Stimulated activated CD8-positive, alpha-beta memory T cell treated with anti-CD3 and anti-CD28 coated beads, Interleukin-7, amount 100 ng/mL, for 48 hours (primary cell): ENCODE measurements at places on chromosomes 16 and 17.
A peak's percentile ranks its signal among the peaks of the same experiment; 100 is the strongest.

GRCh38 chr17:50044483-50044882, 11.4 kb upstream of the ITGA3 start:
- DNase-seq, result no peak

DNA sequence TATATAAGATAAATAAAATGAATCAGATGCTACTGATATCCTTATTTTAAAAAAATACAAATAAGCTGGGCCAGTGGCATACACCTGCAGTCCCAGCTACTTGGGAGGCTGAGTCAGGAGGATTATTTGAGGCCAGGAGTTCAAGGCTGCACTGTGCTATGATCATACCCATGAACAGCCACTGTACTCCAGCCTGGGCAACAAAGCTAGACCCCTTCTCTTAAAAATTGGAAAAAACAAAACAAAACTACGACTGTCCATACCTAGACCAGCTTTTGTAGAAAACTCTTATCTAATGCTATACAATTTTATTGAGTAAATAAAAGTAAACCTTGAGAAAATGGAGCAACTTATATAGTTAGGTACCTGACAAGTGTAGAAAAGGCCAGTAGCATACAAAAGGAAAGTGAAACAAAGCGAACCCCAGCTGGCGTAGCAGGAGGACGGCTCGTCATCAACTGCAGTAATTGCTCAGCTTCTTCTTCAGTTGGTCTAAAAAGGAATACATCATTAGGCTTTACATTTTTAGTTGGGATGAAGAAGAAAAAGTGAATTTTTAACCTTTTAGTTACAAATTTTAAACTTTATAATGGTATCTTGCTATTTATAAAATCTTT, 23.6 kb downstream of the INTS2 start:
- DNase-seq, result no peak

DNA sequence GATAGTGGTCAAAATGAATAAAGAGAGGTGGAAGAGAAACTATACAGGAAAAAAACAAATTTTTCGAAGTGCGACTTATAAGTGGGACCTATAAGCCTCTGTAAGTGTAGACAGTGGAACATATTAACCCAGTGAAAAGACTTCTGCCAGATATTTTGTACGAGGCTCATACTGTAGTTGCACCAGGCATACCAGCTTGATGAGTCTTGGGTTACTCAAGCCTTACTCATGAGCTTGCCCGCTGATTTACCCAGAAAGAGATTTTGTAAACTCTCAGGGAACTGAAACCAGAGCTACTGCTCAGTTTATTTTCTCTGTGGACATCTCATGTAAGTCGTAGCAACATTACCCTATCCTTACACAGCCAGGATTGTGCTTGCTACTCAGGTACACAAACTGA, 708.0 kb upstream of the SOX9 start:
- DNase-seq, result no peak

DNA sequence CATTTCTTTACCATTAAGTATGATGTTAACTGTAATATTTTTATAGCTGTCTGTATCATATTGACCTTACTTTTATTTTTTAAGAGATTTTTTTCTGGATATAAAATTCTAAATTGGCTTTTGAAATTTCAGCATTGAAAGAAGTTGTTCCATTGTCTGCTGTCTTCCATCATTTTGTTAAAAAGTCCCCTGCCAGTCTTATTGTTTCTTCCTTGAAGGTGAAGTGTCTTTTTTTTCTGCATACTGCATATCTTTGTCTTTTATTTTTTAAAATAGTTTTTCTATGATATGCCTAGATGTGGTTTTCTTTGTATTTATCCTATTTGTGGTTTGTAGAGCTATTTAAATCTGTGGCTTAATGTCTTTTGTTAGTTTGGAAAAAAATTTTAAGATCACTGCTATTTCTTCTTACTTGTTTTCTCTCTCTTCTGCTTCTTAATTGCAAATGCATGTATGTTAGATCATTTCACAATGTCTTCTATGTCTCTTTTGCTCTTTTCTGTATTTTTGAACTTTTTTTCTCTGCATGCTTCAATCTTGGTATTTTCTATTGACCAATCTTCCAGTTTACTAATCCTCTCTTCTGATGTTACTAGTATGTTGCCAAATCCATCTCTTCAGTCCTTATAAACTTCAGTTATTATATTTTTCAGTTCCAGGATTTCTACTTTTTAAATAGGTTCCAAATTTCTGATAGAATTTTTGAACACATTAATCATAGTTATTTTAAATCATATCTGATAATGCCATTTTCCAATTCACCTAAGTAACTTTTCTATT, 20.2 kb downstream of the IL21R start:
- DNase-seq, result no peak

GRCh38 chr17:46758614-46759013, 59.9 kb downstream of the WNT3 start:
- DNase-seq, result no peak

DNA sequence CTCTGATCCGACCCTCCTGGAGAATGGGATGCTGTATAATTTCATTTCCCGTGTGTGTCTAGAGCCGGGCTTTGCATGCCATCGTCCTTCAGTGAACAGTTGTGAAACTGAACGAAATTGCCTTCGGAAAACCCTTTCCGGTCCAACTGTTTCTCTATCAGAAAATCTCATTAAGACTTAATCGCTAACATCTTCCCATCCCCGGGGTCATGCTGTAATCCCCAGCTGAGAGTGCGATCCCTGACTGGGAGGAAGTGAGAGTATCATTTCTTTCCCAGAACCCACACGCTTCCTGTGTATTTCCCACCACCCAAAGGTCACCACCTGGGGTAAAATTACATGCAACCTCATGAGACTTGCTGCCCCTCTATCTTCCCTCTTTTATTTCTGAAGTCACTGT, 75.6 kb upstream of the RBFOX1 start:
- DNase-seq, result no peak

- DNase-seq, result no peak
Measured at GRCh38 chr17:2853283-2854142, 57.3 kb downstream of the RAP1GAP2 start.

GRCh38 chr17:50850640-50851039, 15.3 kb downstream of the WFIKKN2 start:
- DNase-seq, result no peak

GRCh38 chr16:22322741-22323140, 25.5 kb downstream of the POLR3E start:
- no peak for DNase-seq

- no peak for DNase-seq
Measured at GRCh38 chr17:75273977-75274708, 3.1 kb upstream of the MIF4GD start.

DNA sequence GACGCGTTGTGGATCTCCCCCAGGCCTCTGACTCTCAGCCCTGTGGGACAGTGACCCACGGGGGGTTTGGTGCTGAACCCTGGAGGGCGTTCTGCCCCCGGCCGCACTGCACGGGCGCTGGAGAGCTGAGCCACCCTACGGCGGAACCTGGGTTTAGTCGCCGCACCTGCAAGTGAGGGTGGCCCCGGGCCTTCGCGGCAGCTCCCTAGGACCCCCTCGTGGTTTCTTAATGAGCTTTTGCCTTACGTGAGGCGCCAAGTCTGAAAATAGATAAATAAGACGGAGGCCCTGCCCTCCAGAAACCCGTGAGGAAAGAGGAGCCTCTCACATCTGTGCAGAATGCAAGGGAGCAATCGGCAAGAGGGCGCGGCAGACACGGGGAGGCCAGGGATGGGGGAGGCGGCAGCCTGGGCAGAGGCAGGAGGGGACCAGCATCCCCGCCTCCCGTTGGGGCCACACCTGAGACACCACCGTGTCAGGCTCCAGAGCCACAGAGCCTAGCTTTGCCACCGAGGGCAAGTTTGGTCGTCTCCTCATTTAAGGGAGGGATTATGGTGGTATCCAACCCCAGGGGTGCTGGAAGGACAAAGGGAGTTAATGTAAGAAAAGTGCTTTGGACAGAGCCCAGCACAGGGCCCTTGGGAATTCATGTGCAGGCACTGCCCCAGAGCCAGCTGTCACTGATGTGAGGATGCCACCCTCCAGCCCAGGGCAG, 153.2 kb upstream of the CHMP6 start:
- DNase-seq, result no peak

- DNase-seq, result peak; percentile 27
Measured at GRCh38 chr17:48478224-48479013, 48.4 kb upstream of the SKAP1 start.

- no peak for DNase-seq
Measured at GRCh38 chr16:31874366-31875111, 932 bp downstream of the ZNF267 start.
